Stomach (tissue), 19 donors: ENCODE measurements at places on chromosomes 7 and 10. TPM values are rescaled to one million over a fixed set of nuclear protein-coding genes. Genes with fewer than 3 reads are reported as not detected.

- no peaks in the 10 kb centered on the region for H3K4me1 ChIP-seq
- H3K27ac ChIP-seq, result no peak overlapping the region
- DNase-seq, result no peak
- H3K36me3 ChIP-seq, result no peaks in the 10 kb centered on the region
- H3K27me3 ChIP-seq, result no peaks in the 10 kb centered on the region
Measured at GRCh38 chr10:49751636-49752510, 10.2 kb downstream of the OGDHL start.

GRCh38 chr7:68524126-68524525 lies 1074.1 kb upstream of the AUTS2 start:
- no peaks in the 10 kb centered on the region for H3K36me3 ChIP-seq
- H3K4me3 ChIP-seq, result no peak overlapping the region
- no peak for DNase-seq
- H3K27ac ChIP-seq, result no peak overlapping the region

DNA sequence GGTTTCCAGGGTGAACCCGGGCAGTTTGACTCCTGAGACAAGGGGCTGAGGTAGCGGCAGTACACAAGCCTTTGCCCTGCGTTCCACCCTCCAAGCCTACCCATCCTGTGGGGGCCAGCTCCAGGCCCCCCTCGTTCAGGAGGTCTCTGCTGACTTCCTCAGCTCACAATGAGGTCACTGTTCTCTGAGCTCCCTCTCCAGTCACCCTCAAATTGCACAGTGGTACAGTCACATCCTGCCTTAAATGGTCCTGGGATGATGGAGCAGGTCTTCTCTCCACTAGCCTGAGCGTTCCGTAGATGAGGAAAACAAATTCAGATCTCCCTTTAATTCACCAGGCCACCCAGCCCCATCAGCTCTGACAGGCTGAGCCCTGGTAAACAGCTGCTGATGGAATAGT lies 90.2 kb downstream of the SH3PXD2A start:
- H3K27ac ChIP-seq, result no peak overlapping the region
- no peaks in the 10 kb centered on the region for H3K27me3 ChIP-seq
- H3K4me3 ChIP-seq, result no peak overlapping the region
- peaks cover 35% of the 10 kb centered on the region for H3K4me1 ChIP-seq
- no peaks in the 10 kb centered on the region for H3K36me3 ChIP-seq
- no peak for DNase-seq

The TMED4 gene
- total RNA-seq, result 127 TPM

- no peaks in the 10 kb centered on the region for H3K27me3 ChIP-seq
- H3K4me1 ChIP-seq, result peaks cover 98% of the 10 kb centered on the region
- no peak overlapping the region for H3K27ac ChIP-seq
Measured at GRCh38 chr7:123715799-123716198, 33.0 kb downstream of the WASL start.
